Activated CD4-positive, alpha-beta T cell treated with anti-CD3 and anti-CD28 coated beads for 1 hour (primary cell): ENCODE measurements at places on chromosomes 7 and 10.

- no peak for DNase-seq
Measured at GRCh38 chr7:123131961-123132360, 67.8 kb downstream of the SLC13A1 start.

GRCh38 chr7:90889210-90889609 is 293.1 kb downstream of the CDK14 start:
- DNase-seq, result no peak

DNA sequence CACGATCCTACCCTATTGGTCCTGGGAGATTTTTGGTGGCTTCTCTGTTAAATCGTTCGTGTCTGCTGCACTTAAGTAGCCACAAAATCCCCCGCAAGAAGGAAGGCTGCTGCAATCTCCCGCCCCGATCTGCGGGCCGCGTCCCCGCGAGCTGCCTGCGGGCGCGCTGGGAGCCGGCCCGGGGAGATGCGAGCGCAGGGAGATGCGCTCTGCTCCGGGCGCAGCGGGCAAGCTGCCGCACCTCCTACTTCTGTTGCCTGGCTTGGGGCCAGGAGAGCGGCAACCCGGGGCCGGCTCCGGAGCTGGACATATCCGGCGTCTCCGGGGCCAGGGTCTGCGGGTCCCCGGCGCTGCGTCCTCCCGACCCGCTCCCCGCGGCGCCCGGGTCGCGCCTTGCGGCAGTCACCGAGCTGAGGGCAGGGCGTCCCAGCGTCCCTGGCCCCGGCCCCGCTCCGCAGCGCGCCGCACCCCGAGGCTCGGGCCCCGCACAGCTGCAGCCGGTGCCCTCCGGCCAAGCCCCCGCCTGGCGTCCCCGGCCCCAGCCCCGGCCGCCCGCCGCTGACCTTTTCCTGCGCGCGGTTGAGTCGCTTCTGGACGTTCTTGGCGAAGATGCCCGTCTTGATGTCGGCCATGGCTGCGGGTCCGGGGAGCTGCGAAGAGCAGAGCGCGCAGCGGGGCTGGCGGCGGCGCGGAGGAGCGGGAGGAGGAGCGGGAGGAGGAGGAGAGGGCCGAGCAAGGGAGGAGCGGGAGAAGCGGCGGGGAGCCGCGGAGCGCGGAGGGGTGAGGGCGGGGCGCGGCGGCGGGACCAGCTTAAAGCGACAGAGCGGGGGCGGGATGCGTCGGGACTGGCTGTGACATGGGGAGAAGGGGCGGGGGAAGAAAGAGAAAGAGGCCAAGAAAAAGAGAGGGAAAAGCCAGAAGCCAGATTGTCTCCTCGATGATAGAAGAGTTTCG is at the start of gene AMPH:
AMPH (minus strand) TSS at position 654 of the 954 bp plus-strand sequence; CDS start at position 632, 22 bp downstream.
- DNase-seq, result no peak

DNA sequence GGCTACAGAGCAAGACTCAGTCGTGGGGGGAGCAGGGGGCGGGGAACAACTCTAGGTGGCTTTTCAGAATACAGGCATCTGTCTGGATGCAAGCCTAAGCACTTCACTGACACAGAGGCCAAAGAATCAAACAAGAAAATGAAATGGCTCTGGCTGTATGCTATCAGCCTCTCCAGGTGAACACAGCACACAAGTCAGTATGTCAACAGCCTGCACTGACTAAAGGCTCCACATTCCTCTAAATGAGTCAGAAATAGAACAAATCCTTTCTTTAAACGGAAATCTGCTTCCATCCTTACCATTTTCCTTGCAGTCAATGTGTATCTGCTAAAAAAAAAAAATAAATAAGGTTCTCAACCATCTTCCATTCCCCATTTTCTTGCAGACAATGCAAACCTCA is 88.3 kb downstream of the ARMH3 start:
- no peak for DNase-seq

DNA sequence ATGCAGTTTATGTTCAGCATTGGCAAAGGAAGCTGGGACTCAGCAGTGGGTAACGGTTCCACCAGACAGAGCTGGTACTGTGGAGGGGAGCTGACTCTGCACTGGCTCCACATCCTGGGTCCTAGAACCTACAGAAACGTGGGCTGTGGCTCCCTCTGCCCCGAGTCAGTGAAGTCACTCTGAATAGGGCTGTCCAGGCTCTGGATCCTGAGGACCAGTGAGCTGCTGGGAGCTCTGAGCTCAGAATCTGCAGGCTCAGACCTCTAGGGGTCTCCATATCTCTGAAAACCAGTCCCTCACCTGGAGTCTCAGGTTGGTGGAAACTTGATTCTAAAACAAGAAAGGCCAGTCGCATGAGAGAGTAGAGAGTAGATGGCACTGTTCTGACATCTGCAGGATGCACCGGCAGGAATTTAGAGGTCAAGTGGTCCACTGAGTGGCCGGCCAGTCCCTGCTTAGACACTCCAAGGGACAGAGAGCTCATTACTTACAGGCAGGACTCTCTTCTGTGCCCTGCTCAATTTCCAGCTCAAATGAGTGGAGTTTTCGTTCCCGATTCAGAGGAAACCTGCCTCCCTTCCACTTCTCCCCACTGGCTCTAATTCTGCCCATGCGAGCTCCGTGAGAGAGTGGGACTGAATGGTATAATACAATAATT is 18.6 kb downstream of the NPFFR1 start:
- no peak for DNase-seq

- DNase-seq, result no peak
Measured at GRCh38 chr7:3916146-3916545, 615.1 kb downstream of the SDK1 start.

DNA sequence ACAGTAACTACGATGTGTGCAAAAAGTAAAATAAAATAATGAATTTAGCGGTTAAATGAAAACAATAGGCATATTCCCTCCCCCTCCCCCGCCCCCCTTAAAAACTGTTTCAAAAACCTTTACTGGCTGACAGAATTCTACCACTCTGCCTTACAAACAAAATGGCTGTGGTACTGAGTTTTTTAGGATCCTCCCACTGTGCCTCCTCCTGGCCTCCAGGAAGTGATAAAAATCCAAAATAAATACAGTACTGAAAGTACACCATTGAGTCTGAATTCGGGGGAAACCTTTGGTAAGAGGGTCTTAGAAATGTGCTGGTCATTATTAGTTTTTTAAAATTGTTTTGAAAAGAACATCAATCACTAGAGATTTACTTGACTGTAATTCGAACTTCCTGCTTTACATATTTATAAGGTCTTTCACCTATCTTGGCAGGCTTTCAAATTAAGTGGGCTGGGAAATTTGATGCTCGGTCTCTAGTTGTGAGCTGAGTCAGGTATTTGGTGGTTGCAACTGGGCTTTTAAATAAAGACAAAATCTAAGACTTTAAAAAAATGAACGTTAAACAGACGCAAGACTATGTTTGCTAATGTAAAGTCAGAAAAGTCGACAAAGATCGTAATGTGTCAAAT is 32.5 kb upstream of the EPC1 start:
- DNase-seq, result no peak

- no peak for DNase-seq
Measured at GRCh38 chr10:96333101-96333500, 25.7 kb downstream of the OPALIN start.
